ENCODE measurements at places on chromosomes 2 and 18. TPM values are rescaled to one million over a fixed set of nuclear protein-coding genes. Genes with fewer than 3 reads are reported as not detected.

The FAM237A gene
- polyA plus RNA-seq: not detected

The TMEM198 gene
- 4.7 TPM for polyA plus RNA-seq

The ANKRD53 gene
- polyA plus RNA-seq: 0.69 TPM

The EGR4 gene
- not detected for polyA plus RNA-seq

The TRPM8 gene
- polyA plus RNA-seq: 0.14 TPM

The DSEL gene
- 1.4 TPM for polyA plus RNA-seq

The CRYBA2 gene
- polyA plus RNA-seq: not detected

The RGPD8 gene
- 2.1 TPM for polyA plus RNA-seq

The CYRIA gene
- polyA plus RNA-seq: 4.3 TPM

The IL1RN gene
- polyA plus RNA-seq: 850 TPM

The MRPL53 gene
- polyA plus RNA-seq: 70.9 TPM

The CDK5R2 gene
- 0.03 TPM for polyA plus RNA-seq

The GAREM2 gene
- polyA plus RNA-seq: 1.5 TPM

The LRATD1 gene
- 7.1 TPM for polyA plus RNA-seq

The RABL2A gene
- 10.6 TPM for polyA plus RNA-seq

The MTX2 gene
- polyA plus RNA-seq: 42.1 TPM

The ERMN gene
- polyA plus RNA-seq: 0.51 TPM

The TMEM37 gene
- polyA plus RNA-seq: 12.7 TPM

The SERPINB4 gene
- 1.0 TPM for polyA plus RNA-seq

The TUBA3D gene
- polyA plus RNA-seq: 0.02 TPM

The CACNB4 gene
- 0.57 TPM for polyA plus RNA-seq

The OSBPL1A gene
- 15.0 TPM for polyA plus RNA-seq

The ANKRD23 gene
- polyA plus RNA-seq: 1.5 TPM

The GRB14 gene
- polyA plus RNA-seq: 1.1 TPM

The CRYGC gene
- polyA plus RNA-seq: not detected

The CHRND gene
- polyA plus RNA-seq: not detected

The ATP6V1C2 gene
- 0.98 TPM for polyA plus RNA-seq

The CAVIN2 gene
- polyA plus RNA-seq: 67.5 TPM

The HNRNPA3 gene
- polyA plus RNA-seq: 182 TPM

The EPHA4 gene
- 7.6 TPM for polyA plus RNA-seq

The C2orf66 gene
- 0.02 TPM for polyA plus RNA-seq
